ENCODE measurements at places on chromosomes 5 and 9.

- DNase-seq = no peak
Measured at GRCh38 chr9:6757132-6757455, 679 bp upstream of the KDM4C start.

DNA sequence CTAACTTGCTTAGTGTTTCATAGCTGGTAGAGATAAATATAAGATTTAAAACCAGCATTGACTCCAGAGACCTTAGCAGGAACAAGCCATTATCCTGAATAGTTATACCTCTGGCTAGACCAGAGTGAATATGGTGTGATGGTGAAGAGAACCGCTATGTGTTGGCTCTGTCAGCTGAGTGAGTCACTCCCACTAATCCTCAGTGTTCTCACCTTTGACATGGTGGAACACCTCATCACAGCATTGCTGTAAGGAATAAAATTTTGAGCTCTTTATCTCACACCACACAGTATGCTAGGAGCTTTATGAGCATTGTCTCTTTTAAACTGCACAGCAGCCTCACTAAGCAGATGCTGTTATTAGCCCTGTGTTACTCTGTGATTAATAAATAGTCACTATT is 90.7 kb upstream of the DHFR start:
- DNase-seq = no peak

- DNase-seq = no peak
Measured at GRCh38 chr5:123520677-123521247, 8.8 kb downstream of the CSNK1G3 start.

GRCh38 chr5:13866792-13867191 is 77.7 kb downstream of the DNAH5 start:
- no peak for DNase-seq

DNA sequence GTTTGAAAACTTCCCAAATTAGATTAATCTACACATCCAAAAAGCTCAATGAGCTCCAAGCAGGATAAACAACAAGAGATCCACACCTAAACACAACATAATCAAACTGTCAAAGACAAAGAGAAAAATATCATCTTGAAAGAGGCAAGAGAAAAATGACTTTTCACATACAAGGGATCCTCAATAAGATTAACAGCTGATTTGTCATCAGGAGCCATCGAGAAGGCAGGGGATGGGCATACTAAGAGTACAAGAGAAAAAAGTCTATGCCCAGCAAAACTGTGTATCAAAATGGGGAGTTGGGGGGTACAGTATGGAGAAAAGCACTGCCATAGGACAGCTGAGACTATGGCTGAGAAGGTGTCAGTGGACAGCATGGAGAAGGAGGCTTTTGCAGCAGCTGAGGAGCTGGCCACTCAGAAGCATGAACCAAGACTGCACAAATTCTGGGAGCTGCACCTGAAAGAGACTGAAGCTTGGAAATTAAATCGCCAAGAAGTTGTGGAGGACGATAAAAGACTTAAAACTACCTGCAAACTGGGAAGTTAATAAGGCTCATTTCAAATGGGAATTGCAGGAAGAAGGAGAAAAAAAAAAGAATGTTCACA is 20.9 kb downstream of the DNAJB5 start:
- DNase-seq = no peak

Data from naive thymus-derived CD8-positive, alpha-beta T cell (primary cell).